ENCODE measurements at places on chromosomes 7 and 10.

DNA sequence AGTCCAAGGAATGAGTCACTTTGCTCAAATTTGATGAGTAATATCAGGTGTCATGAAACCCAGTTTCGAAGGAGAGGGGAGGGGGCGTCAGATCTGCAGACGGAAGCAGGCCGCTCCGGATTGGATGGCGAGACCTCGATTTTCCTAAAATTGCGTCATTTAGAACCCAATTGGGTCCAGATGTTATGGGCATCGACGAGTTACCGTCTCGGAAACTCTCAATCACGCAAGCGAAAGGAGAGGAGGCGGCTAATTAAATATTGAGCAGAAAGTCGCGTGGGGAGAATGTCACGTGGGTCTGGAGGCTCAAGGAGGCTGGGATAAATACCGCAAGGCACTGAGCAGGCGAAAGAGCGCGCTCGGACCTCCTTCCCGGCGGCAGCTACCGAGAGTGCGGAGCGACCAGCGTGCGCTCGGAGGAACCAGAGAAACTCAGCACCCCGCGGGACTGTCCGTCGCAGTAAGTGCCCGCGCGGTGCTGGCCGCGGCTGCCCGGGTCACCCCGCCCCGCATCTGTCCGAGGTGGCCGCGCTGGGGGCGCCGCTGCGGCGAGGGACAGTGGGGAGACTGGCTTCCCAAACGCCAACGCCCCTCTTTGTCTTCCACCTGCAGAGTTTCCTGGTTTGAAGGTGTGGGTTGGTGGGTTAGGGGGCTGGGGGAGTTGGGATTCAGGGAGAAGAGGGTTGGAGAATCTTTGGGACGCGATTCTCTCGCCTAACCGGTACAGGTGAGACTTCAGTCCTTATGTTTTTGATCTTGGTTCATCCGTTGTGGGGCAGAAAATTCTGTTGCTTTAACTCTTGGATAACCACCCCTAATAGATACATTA lies at the start of gene TAC1:
Gene TAC1 (plus strand): TSS at position 351 of the 829 bp plus-strand sequence. CDS start 527 bp downstream, outside the sequence.
- no peak for DNase-seq

DNA sequence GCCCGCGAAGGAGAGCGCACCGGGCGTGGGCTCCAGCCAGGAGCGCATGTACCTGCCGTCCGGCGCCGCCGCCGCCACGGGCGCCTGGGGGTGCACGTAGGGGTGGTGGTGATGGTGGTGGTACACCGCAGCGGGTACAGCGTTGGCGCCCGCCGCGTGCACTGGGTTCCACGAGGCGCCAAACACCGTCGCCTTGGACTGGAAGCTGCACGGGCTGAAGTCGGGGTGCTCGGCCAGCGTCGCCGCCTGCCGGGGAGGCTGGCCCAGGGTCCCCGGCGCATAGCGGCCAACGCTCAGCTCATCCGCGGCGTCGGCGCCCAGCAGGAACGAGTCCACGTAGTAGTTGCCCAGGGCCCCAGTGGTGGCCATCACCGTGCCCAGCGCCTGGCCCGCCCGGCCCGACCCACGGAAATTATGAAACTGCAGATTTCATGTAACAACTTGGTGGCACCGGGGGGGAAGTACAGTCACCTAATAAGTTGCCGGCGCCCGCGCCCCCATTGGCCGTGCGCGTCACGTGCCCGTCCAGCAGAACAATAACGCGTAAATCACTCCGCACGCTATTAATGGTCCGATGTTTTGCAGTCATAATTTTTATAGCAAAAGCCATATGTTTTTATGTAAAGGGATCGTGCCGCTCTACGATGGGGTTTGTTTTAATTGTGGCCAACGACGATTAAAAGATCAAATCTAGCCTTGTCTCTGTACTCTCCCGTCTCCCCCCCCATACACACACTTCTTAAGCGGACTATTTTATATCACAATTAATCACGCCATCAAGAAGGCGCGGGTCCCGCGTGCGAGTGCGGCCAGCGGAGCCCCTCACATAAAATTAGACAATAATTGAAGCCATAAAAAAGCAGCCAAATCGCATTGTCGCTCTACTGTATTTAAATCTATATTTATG lies at the start of gene HOXA9:
Gene HOXA9 (minus strand): TSS at position 449 of the 907 bp plus-strand sequence. CDS start 80 bp downstream, at position 369.
- no peak for DNase-seq

GRCh38 chr7:84924353-84924752 lies 262.5 kb downstream of the SEMA3D start:
- no peak for DNase-seq

DNA sequence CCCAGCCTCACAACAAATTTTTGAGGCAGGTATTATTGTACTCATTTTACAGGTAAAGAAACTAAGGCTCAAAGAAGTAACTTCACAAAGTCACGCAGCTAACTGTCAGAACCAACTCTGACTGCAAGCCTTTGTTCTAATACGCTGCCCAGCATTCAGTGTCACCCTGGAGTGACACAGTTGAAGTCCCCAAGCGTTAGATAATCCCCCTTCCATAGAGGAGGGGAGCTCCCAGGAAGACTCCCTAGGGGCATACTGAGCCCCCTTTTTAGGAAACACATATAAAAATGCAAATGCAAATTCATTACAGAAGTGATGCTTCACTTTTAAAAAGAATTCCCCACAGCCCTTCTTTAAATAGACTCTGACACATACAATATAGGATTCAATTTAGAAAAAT lies 101.0 kb upstream of the MACROH2A2 start:
- no peak for DNase-seq

DNA sequence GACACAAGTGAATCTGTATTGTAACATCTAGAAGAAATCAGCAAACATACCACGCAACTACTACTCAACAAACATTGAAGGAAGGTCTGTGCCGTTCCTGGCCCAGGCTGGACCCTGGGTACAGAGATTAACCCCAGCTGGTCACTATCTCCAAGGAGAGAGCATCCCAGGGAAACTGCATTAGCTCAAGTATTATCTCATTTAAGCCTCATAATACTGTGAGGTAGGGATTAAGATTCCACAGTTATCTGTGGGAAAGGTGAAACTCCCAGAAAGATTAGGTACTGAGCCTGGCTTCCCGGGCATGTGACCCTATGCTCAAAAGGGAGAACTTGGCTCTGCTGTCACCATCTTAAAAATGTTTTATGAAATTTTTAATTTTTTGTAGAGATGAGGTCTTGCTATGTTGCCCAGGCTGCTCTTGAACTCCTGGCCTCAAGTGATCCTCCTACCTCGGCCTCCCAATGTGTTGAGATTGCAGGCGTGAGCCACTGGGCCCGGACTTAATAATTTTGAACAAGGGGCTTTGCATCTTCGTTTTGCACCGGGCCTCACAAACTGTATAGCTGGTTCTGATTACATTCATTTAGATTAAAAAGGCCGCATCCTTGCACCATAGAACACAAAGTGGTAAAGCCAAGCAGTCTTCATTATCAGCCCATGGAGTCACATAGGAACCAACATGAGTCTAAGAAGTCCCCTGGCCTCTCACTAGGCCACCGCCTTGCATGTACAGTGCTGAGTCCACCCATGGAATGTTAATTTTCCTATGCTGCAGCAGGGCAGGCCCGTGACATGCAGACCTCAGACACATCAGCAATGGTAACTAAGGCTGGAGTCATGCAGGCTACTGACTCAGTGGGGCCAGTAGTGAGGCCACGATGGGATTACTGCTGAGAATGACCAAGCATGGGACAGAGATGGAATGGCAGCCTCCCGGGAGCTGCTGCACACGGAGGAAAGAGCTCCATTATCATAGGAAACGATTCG lies 5.5 kb upstream of the CTBP2 start:
- no peak for DNase-seq

DNA sequence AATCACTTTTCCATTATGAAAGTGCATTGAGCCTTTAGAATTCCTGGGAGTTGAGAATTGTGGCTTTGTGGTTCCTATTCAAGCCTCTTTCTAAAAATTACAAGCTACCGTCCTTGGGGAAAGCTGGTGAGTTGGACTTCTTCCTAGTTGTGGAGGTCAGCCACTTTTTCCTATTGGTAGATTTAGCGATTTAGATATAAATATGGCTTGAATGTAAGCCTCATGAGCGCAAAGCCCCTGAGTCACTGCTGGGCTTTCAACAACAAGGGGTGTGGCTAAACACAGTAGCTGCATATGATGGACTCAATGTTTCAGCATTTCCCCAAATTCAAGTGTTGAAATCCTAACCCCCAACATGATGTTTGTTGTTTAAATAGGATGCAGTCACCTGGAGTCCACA lies 150.0 kb upstream of the IGFBP3 start:
- no peak for DNase-seq

DNA sequence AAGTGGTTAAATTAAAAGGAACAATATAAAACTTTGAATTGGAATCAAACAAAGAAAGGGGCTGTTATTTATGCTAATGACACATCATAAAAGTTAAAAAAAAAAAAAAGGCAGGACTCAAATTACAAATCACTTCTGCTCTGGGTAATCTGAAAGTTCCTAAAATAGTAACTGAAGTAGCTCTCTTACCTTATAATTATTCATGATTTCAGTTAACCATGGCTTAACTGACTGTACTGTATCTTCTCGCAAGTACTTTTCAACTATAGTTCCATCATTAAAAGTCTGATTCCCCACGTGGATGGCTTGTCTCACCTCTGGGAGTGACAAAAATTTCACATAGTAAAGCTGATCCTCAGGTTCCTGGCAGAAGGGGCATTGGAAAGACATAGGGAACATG lies 82.5 kb downstream of the CPVL start:
- no peak for DNase-seq

- no peak for DNase-seq
Observed at GRCh38 chr7:142587578-142588191, 161.6 kb upstream of the PRSS1 start.

DNA sequence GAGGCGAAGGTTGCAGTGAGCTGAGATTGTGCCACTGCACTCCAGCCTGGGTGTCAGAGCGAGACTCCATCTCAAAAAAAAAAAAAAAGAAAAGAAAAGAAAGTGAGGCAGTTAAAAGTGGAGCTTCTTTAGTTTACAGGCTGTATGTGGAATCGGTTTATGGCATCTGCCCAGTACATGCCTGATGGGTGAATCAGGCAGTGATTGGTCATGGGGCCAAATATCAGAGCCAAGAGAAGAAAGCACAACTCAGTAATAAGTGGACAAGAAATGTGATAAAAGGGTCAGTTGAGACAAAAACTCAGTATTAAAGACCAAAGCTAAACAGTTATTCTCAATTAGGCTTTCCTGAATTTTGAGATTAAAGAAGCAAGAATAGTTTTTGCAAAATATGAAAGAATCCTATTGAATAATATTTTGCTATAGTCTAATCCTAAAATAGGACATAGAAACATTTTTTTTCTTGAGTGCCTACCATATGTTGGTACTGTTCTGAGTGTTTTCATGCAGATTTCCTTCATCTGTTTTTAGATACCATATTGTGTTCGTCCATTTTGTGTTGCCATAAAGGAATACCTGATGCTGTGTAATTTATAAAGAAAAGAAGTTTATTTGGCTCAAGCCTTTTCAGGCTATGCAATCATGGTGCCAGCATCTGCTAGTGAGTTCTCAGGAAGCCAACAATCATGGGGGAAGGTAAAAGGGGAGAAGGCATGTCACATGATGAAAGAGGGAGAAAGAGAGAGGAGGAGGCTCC lies 14.4 kb downstream of the CDC14C start:
- no peak for DNase-seq

- DNase-seq, result no peak
Observed at GRCh38 chr7:117072620-117073118, 119.4 kb downstream of the ST7 start.

GRCh38 chr10:22824520-22824919 lies 103.3 kb upstream of the ARMC3 start:
- DNase-seq, result no peak

DNA sequence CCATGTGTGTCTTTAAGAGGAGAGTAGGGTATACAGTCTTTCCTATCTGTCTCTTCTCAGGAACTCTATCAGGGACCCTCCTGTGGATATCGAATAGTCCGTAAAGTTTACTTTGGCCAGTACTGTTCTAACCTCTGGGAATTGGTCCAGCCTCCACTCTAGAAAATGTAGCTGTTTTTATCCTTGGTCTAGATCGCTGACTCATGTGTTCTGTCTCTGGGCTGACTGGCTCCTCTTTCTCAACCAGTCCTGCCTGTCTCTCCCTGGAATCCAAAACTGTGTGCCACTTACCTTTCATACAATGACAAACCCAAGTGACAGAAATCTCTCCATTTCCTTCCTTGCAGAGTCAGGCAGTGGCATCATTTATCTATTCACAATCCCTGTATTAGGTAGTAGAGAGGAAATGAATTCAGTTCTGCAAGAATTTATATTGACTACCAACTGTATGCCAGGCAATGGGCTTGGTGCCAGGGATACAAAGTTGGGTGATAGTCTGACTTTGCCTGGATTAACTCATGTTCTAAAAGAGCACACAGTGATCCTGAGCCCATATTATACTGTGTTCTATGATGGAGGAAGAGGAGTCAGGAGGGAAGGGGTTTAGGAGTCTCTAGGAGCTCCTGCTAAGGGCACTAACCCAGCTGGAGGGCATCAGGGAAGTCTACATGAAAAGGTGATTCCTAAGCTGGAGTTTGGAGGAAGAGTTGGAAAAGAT lies 232.7 kb downstream of the LRMDA start:
- DNase-seq, result no peak

DNA sequence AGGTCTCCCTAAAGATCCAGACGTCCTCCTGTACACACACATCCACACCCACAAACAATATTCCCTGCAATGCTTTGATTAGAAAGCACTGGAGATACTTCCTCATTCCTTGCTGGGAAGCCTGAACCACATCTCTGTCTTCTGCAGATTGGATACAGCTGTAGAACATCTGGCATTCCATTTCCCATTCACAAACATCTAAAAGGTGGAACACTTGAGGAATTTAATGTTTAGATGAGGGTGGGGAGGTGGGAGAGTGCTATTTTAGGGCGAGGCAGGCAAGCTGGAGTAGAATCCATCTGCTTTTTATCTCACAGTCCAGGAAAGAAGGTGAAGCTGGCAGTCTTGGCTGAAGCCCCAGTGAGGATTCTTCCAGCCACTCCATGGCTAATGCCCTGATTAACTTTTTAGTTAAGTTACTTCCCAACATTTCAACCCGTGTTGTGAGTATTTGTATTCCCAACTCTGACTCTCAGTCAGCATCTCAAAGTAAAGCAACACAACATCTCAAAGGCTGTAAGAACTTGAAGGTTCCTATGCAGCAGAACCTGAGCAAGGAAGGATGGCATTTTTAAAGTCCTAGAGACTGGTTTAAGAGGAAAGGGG lies 46.1 kb downstream of the CYTH3 start:
- DNase-seq, result no peak

- no peak for DNase-seq
Observed at GRCh38 chr10:101723176-101723575, 28.2 kb upstream of the FBXW4 start.

GRCh38 chr10:44937196-44938005 lies 22.2 kb upstream of the RASSF4 start:
- DNase-seq, result no peak

DNA sequence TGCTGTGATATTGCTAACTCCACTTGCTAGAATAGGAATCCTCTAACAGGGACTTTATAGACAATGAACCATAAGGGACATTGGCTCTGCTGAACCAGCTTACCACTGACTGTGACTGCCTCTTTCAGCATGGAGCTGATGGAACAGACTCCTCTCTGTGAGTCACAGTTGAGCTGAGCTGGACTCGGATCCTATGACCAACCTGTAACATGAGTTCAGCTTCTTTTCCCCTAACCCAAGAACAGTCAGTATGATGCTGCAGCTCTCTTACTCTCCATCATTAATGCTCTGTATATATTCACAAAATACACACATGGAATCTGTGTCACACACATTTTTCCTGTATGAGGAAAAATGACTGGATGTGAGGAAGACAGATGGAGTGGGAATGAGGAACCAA lies 177.9 kb upstream of the BET1 start:
- no peak for DNase-seq
